ENCODE measurements at places on chromosomes 7 and 10.

GRCh38 chr7:100711369-100711768 lies 5.4 kb downstream of the POP7 start:
- no peak for DNase-seq

DNA sequence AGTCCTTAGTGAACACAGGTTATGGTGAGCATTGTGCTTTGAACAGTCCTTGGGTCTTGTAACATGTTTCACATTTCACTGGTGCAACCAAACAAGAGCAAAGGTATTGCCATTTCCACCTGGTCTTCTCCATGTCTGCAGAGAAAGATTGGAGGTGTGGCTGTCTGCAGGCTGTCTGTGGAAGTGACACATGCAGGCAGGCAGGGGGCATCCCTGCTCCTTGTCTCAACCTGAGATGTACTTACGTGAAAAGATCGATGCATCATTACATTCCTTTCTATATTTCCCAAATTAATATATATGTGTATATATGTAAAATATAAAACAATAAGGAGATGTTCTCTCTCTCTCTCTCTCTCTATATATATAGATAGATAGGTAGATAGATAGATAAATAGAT lies 54.3 kb downstream of the LRRC18 start:
- DNase-seq: no peak

DNA sequence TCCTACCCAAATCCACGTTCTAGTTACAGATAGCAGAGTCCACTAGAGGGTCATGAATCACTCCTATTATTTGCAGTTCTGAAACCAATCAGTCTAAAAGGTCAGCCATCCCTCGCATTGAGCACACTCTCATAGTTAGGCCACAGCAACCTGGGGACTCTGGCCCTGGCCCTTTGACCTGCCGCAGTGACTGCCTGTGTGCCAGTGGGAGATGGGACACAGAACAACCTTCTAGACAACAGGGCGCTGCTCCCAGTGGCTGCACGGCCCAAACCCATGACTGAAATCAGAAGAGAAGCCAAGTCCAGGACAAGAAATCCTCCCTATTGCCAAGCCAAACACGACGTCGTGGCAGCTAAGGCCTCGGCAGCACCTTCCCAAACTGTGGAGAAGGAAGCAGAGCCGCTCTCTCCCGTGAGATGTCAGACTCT lies 158.5 kb downstream of the HERPUD2 start:
- no peak for DNase-seq

GRCh38 chr7:5397736-5398135 lies 25.9 kb downstream of the TNRC18 start:
- no peak for DNase-seq

GRCh38 chr7:35424869-35425495 lies 171.1 kb upstream of the TBX20 start:
- no peak for DNase-seq

GRCh38 chr10:5484205-5484604 lies 15.2 kb downstream of the CALML5 start:
- no peak for DNase-seq

- no peak for DNase-seq
Observed at GRCh38 chr10:16909271-16909767, 92.1 kb upstream of the RSU1 start.

DNA sequence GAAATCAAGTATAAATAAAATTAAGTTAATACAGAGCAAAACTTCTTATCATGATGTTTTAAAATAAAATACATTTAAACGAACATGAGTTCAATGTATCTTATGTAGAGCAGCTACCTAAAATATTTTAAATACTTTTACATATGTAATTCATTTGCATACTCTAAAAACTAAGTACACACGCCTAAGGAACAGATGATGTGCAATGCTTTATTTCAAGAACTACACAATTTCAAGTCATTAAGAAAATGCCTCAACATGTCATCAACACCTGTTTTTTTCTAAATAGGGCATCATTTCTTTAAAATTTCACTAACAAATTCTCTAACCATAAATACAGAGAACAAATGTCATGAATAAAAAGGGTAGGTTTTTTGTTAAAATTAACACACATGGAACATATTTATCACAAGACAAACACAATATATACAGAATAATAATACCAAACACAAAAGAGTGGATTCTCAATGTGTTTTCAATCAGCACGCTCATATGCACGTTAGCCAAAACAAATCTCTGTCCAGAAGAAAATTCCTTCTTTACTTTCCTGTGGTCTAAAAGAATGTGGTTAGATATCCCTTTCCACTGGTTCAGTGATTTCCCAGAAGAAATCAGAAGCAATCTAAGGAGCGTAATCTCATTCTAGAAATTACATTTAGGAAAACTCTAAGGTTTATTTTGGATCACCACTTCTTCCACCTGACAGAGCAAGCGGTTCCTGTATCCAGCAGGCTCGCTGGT lies 73.0 kb upstream of the PFKP start:
- DNase-seq: no peak

DNA sequence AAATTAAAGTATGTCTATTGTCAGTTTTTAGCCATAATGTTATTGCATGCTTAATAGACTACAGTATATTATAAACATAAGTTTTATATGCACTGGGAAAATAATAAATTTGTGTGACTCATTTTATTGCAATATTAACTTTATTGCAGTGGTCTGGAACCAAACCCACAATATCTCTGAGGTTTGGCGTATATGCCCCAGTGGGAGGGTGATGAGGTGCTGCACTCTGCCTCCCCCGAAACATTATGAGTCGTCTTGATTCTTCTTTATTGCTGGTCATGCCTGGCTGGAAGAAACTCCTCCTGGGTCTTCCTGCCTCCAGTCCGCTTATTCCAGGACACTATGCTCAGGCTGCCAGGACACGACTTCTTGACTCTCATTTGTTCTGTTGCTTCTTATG lies 88.4 kb downstream of the MTPN start:
- no peak for DNase-seq

- no peak for DNase-seq
Observed at GRCh38 chr10:26407406-26407969, 30.7 kb upstream of the APBB1IP start.

- no peak for DNase-seq
Observed at GRCh38 chr10:71966046-71967004, 2.1 kb downstream of the CHST3 start.

DNA sequence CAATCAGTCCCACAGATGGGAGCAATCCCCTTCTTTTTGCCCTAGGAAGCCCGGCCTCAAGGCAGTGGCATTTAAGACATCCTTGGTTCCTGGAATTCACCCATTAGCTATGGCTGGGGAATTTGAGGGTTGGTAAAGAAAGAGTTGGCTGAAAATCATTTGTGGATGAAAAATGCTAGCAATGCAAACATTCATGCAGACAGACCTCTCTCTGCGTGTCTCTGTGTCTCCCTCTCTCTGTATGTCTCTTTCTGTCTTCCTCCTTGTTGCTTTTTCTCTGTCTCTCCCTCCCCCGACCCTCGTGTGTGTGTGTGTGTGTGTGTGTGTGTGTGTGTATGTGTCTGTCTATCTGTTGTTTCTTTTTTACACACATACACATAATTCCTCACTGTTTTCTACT lies 19.4 kb downstream of the LDB3 start:
- DNase-seq: no peak

DNA sequence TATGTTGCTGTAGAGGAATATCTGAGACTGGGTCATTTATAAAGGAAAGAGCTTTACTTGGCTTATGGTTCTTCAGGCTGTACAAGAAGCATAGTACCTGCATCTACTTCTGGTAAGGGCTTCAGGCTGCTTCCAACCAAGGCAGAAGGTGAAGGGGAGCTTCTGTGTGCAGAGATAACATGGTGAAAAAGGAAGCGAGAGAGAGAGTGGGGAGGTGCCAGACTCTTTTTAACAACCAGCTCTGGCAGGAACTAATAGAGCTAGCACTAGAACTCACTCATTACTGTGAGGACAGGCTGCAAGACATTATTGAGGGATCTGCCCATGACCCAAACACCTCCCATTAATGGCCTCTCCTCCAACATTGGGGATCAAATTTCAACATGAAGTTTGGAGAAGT lies 94.5 kb downstream of the KIF20B start:
- DNase-seq: no peak

DNA sequence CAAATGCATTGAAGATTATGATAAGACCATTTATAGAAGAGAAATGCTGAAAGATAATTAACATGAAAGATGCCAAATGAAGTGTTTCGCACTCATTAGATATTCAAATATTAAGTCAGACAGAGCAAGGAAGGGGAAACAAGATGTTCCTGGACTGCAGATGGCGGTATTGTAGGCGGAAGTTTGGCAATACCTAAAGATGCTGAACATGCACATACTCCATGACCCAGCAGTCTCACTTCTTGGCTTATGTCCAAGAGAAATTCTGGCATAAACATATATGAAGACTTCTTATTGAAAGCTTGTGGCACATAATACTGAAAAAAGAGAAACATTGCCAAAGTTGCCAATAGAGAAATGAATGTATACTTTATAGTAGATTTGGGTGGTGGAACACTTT lies 325.4 kb upstream of the SEMA3C start:
- DNase-seq: no peak

- DNase-seq: no peak
Observed at GRCh38 chr7:156903232-156903909, 10.4 kb upstream of the LMBR1 start.

DNA sequence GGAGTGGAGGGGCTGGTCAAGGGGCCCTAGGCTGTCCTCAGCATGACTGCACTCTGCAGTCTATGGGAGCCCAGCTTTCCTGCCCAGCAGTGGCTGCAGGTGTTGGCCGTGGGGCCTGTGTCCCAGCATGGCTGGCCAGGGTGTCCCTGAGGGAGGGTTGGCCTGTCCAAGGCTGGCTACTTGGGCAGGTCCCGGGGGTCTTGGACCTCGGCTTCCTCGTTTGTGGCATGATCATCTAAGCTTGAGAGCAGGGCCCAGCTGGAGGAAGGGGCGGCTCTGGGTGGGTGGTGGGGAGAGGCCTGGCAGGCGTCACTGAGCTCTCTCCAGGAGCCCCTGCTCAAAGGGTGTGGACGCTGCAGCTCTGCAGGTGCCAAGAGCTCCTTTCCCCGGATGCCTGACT lies 43.7 kb upstream of the CFAP46 start:
- DNase-seq: no peak

- DNase-seq: no peak
Observed at GRCh38 chr10:4725917-4726606, 99.9 kb upstream of the AKR1E2 start.

DNA sequence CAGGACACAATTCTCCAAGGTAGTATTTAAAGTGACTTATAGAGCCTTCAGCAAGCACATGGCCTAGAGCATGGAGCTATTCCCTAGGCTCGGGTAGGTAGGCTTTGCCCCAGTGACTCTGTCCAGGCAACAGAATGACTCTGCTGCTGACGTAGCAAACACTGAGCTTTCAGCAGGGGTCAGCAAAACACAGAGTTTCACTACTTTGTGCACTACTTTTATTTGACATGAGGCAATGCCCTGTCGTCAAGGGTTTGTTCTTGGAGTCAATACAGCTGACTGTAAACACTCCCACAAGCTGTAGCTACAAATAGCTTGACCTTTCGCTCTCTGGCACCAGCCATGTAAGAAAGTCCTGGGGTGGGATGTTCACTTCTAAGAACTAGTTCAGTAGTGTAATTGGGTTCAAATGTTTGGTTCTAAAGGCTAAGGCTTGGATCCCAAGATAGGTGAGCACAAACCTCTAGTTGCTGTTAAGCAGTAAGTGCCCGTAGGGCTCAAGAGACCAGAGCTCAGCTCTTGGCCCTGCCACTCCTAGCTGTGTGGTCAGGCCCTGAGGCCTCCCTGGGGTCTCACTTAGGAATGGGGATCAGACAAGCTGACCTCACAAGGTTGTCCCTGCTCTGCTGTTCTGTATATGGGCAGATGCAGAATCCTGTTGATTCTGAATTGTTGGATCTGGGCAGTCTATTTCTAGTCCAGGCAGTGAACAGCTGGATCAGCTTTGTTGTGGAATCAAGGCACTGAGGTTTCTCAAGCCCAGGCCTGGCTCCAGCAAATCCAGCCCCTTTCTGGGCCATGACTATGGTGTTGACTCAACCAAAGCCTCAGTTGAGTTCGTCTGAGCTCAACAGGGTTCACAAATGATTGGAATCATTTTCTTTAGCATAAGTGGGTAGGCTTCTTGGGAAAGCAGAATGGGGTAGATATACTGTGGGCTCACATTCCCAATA lies 10.7 kb downstream of the NODAL start:
- no peak for DNase-seq

DNA sequence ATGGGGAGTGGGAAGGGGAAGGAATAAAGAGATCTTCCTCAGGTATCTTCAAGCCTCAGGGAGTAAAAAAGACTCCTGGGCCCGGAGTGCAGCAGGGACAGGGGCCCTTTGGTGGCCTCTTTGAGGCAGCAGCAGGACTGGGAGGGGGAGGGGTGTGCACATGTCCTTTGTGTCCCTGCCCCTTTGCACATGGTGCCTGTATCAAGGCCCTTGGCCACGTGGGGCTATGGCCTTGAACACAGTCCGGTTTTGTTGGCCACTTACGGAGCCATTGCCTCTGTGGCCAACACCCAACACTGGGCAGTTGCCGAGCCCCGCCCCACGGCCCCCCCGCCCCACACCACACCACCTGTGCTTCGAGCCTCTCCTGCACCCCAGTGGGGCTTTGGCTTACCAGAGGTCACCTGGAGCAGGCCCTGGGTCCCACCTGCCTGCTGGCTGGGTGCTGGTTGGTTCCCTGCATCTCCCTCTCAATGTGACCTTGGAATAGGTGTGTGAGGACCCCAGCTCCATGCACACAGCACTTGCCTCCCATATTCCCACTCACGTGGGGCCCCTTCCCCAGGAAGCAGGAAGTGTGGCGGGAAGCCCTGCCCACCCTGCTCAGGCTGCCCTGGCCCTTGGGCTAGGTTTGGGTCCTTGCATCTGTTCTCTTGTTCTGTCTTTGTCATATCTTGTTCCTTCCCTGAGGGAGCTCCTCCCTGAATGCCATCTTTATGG lies 5.4 kb downstream of the SAP25 start:
- DNase-seq: no peak

Measured in GM12878 (cell line).